ENCODE measurements at places on chromosomes 2 and 18.

- no peak for DNase-seq
- peaks cover 31% of the 10 kb centered on the region for H3K36me3 ChIP-seq
- H3K4me1 ChIP-seq: peaks cover 9% of the 10 kb centered on the region
- H3K27me3 ChIP-seq: no peaks in the 10 kb centered on the region
Measured at GRCh38 chr18:730692-731091, 18.3 kb upstream of the ENOSF1 start.

DNA sequence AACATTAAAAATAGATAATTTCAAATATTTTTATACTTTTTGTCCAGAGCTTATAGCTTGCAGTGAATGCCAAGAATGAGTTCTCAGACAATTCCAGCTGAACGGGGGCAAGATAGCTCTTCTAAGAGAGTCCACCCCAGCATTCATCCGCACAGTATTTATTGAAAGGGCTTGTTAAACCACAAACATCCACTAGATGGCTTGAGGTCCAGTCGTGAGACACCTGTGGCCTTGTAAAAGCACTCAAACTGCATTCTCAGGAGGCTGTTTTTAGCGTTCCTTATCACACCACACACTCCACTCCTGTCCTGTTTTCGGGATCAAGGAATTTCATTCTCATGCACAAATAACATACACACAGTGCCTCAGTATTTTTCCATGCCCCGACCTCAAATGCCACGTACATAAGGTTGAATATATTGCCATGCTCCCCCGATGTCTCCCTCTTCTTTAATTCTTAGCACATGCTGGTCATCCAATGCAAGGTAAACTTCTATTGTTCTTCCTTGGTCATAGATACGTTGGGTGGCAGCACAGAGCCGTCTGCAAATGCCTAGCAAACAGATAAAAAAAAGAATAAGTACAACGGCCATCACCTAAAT lies 47.4 kb downstream of the DNAJC10 start:
- no peak for DNase-seq
- no peak overlapping the region for H3K4me3 ChIP-seq
- H3K4me1 ChIP-seq: peaks cover 8% of the 10 kb centered on the region
- no peak overlapping the region for H3K27ac ChIP-seq

DNA sequence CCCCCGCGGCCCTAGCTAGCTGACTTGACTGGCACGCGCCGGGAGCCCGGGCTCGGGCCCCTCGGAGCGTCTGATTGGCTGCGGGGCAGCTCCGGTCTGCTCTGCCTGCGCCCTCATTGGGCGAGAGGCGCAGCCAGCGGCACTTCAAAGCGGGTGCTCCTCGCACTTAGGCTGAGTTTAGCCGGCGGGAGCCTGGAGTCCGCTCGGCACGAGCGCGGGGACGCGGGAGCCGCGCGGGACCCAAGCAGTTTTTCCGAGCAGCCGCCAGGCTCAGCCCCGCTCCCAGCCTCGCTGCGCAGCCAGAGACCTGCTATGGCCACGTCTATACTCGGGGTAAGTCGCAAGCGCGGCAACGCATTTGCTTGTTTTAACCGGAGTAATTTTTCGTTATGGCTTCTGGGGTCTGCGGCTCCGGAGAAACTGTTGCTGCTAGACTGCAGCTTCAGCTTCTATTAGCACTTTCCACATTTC lies at the start of gene SP9:
SP9 (plus strand) TSS at position 174 of the 471 bp plus-strand sequence; CDS start at position 313, 139 bp downstream.
- peaks cover 77% of the 10 kb centered on the region for H3K27me3 ChIP-seq
- H3K4me1 ChIP-seq: peaks cover 28% of the 10 kb centered on the region
- no peaks in the 10 kb centered on the region for H3K36me3 ChIP-seq
- peak within 1 kb of the TSS; percentile 53 for H3K4me3 ChIP-seq
- H3K27ac ChIP-seq: peak within 1 kb of the TSS; percentile 81

DNA sequence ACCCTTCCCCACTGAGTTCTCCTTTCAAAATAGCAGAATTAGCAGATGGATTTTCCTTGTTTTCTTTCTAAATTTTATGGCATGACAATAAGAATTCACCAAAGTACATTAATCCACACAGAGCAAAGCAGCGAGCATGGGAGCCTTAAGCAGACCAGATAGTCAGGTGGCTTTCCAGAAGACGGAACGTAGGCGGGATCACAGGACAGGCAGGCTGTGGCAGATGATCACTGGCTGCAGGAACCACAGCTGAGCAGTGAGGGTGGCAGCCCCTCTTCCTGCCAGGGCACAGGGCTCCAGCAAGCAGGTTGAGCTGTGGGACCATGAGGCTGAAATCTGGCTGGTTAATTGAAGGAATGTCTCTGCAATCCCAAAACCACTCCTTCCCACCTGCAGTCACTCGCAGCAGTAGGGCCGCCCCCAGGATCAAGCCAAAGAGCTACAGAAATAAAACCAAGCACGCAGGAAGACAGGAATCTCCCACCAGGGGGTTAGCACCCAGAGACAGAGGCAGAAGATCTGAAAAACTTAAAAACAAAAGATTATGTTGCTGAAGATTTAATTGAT lies 259.9 kb downstream of the EIPR1 start:
- H3K4me3 ChIP-seq: no peak overlapping the region
- H3K36me3 ChIP-seq: no peaks in the 10 kb centered on the region
- no peak overlapping the region for H3K27ac ChIP-seq
- H3K4me1 ChIP-seq: no peaks in the 10 kb centered on the region
- H3K27me3 ChIP-seq: peaks cover 3% of the 10 kb centered on the region
- no peak for DNase-seq

- no peaks in the 10 kb centered on the region for H3K27me3 ChIP-seq
- DNase-seq: no peak
- no peaks in the 10 kb centered on the region for H3K36me3 ChIP-seq
- no peak overlapping the region for H3K27ac ChIP-seq
- H3K4me3 ChIP-seq: no peak overlapping the region
Measured at GRCh38 chr18:24923138-24923537, 428.8 kb downstream of the ZNF521 start.

DNA sequence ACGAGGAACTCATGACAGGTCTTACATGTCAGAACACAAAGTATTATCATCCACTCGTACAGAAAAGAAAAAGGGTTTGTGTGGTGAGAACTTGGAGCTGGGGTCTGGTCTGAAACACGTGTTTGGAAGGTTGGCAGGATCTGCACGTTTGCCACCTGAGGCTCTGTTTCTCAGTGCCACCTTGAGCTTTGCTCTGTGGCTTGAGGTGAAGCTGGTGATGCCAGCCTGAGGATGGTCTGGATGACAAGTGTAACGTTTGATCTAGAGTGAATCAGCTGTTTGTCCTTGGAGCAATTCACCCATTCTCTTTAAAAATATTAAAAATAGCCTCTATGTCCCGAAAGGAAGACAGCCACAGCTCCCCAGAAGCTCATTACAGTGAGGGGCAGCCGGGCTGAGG lies 45.4 kb upstream of the KLF11 start:
- H3K4me1 ChIP-seq: peaks cover 7% of the 10 kb centered on the region
- no peaks in the 10 kb centered on the region for H3K36me3 ChIP-seq
- H3K27ac ChIP-seq: no peak overlapping the region
- no peak overlapping the region for H3K4me3 ChIP-seq
- DNase-seq: no peak

- DNase-seq: no peak
- H3K36me3 ChIP-seq: no peaks in the 10 kb centered on the region
- H3K27ac ChIP-seq: no peak overlapping the region
- H3K27me3 ChIP-seq: peaks cover 6% of the 10 kb centered on the region
Measured at GRCh38 chr2:151849413-151850010, 21.3 kb upstream of the ARL5A start.

- peaks cover 3% of the 10 kb centered on the region for H3K27me3 ChIP-seq
- H3K36me3 ChIP-seq: peaks cover 2% of the 10 kb centered on the region
- H3K4me1 ChIP-seq: no peaks in the 10 kb centered on the region
- no peak for DNase-seq
- H3K4me3 ChIP-seq: no peak overlapping the region
- H3K27ac ChIP-seq: no peak overlapping the region
Measured at GRCh38 chr18:47179520-47179919, 3.4 kb upstream of the IER3IP1 start.

- H3K27me3 ChIP-seq: peaks cover 5% of the 10 kb centered on the region
- no peak overlapping the region for H3K27ac ChIP-seq
- no peak for DNase-seq
- no peak overlapping the region for H3K4me3 ChIP-seq
Measured at GRCh38 chr2:170322140-170322766, 144.3 kb downstream of the MYO3B start.

- peaks cover 8% of the 10 kb centered on the region for H3K36me3 ChIP-seq
- H3K4me3 ChIP-seq: no peak overlapping the region
- no peak for DNase-seq
Measured at GRCh38 chr2:74944987-74945787, 13.3 kb upstream of the POLE4 start.
